PC-3 (cell line): ENCODE measurements at places on chromosomes 12 and 14.

GRCh38 chr12:122206111-122206881 lies 2.8 kb downstream of the B3GNT4 start:
- H3K36me3 ChIP-seq: peaks cover 31% of the 10 kb centered on the region
- no peak overlapping the region for H3K27ac ChIP-seq
- no peak overlapping the region for H3K4me3 ChIP-seq
- no peak for DNase-seq
- no peaks in the 10 kb centered on the region for H3K27me3 ChIP-seq
- no peaks in the 10 kb centered on the region for H3K4me1 ChIP-seq

GRCh38 chr12:3034067-3034750 lies 43.0 kb upstream of the TSPAN9 start:
- no peaks in the 10 kb centered on the region for H3K27me3 ChIP-seq
- no peak overlapping the region for H3K4me3 ChIP-seq
- no peak overlapping the region for H3K27ac ChIP-seq

DNA sequence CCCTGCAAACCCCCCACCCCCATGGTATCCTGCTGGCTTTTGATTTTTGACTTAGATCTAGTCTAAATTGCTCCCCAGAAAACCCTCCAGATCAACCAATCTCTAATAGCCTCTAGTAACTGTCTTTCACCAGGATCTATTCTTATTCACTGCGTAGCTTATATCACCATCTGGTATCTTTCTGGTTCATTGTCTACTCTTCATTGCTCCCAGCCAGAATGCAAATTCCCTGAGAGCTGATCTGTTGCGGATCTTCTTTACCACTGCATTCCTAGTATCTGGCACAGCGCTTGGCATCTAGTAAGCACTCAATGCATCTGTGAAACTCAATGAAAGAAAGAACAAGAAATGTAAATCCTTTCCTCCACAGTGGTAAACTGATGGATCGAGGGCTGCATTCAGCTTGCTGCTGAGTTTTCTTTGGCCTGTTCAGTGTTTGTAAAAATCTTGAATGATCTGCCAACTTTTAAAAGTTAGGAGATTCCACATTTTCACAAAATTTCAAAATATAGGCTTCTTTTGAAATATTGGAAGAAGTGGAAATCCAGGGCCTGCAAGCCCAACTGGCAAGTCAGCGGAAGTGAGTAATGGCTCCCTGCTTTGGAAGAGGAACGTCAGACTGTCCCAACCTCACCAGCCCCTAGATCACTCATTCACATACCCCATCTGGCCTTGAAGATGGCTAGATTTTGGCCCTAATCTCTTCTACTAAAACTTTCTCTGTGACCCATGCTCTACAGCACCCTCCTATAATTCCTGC lies 274.2 kb downstream of the SSPN start:
- 0 out of 2 replicates have a peak, but pooled peaks cover 3% of the 10 kb centered on the region for H3K4me1 ChIP-seq
- H3K27ac ChIP-seq: no peak overlapping the region
- no peak for DNase-seq
- no peaks in the 10 kb centered on the region for H3K27me3 ChIP-seq
- no peak overlapping the region for H3K4me3 ChIP-seq
- H3K36me3 ChIP-seq: no peaks in the 10 kb centered on the region

GRCh38 chr12:91335699-91336098 lies 153.1 kb upstream of the DCN start:
- no peak overlapping the region for H3K27ac ChIP-seq
- H3K27me3 ChIP-seq: no peaks in the 10 kb centered on the region
- no peaks in the 10 kb centered on the region for H3K4me1 ChIP-seq
- no peak overlapping the region for H3K4me3 ChIP-seq
- H3K36me3 ChIP-seq: no peaks in the 10 kb centered on the region

GRCh38 chr14:48575772-48576171 lies 900.4 kb upstream of the MDGA2 start:
- H3K27ac ChIP-seq: no peak overlapping the region
- H3K27me3 ChIP-seq: no peaks in the 10 kb centered on the region
- no peak for DNase-seq
- H3K4me3 ChIP-seq: no peak overlapping the region
- H3K4me1 ChIP-seq: no peaks in the 10 kb centered on the region
- no peaks in the 10 kb centered on the region for H3K36me3 ChIP-seq

DNA sequence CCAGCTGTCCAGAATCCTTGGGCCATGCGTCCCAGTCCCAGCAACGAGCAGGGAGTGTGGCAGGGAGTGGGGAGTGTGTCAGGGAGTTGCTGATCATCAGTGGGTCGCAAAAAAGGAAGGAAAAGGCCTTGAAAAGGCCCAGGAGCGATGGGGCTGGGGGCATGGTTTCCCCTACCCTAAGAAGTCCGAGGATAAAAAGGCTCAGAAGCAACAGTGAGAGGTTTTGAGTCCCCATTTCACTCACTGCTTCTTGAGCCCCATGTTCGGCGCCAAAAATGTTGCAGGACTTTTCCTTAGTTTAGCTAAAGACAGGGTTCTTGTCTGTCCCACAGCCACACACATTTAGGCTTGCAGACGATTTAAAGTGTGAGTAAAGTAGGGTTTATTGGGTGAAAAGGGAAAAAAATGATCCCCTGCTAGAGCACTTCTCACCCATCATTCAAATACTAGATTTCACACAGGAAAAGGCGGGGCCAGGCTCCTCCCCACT lies 189.5 kb downstream of the KCNC2 start:
- no peak for DNase-seq
- no peak overlapping the region for H3K4me3 ChIP-seq
- no peaks in the 10 kb centered on the region for H3K36me3 ChIP-seq
- H3K27me3 ChIP-seq: no peaks in the 10 kb centered on the region

DNA sequence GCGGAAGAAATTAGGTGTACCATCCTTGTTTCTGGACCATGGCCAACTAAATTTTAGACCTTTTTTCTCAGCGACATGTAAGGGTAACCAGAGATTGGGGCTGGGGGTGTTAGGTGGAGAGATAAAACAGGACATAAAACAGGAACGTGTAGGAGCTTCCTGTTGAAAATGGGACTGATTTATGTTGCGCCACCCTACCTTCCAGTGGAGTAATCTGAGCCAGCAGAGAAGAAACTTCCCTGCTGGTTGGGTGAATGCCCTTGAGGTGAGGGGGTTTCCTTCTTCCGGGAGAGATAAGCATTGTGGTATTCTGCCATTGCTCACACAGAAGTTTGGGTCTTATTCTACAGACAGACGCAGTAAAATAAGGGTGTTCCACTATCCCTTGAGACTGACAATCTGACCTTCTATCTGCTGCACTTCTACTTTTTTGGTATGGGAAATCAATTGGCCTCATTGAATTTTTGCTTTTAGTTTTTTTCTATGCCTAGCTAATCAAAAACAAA lies 417.6 kb downstream of the PCNX1 start:
- H3K4me3 ChIP-seq: no peak overlapping the region
- no peak for DNase-seq

GRCh38 chr14:30558362-30558674 lies 640 bp upstream of the G2E3 start:
- H3K36me3 ChIP-seq: peaks cover 5% of the 10 kb centered on the region; the same call in 1 of the 2 replicates
- H3K27ac ChIP-seq: peak overlapping the region; percentile 72
- H3K4me1 ChIP-seq: peaks cover 34% of the 10 kb centered on the region

DNA sequence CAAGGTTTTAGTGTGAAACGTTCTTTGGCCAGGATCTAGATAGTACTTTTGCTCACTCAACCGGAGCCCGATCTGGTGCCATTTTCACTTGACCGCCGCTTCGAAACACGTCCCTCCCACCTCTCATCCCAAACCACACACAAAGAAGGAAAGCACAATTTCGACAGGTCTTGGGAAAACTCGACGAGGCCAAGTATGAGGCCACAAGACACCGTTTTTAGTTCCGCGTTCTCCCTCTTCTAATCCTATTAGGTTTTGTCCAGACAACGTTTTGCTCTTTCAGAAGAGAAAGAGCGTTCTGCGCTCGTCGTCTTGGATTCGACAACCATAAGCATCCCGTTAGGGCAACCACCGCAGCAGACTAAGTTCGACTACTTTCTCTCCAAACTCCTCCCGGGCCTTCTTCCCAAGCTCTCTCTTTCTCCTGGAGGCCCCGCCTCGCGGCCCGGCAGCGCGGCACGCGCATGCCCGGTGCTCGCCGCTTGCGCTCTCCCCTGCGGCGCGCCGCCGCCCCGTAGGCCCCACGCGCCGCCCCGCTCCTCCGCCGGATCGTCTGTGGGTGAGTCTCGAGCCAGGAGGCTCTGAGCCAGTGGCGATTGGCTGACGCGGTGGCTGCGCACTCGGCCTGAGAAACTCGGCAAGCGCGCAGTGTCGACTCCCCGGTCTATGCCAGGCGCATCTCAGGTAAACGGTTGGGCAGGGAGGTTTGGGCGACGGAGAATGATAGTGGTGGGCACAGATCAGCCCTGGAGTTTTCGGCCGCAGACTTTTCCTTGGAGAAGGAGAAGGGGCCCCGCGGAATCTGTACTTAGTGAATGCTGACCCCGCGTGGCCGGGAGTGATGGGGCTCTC lies at the start of gene MIPOL1:
Gene MIPOL1 (plus strand): TSS at position 517 of the 852 bp plus-strand sequence. CDS start 49,952 bp downstream, outside the sequence.
- H3K27me3 ChIP-seq: no peaks in the 10 kb centered on the region
- peak; percentile 93 for DNase-seq
- H3K27ac ChIP-seq: peak within 1 kb of the TSS; percentile 81
- no peaks in the 10 kb centered on the region for H3K36me3 ChIP-seq
- peaks cover 68% of the 10 kb centered on the region for H3K4me1 ChIP-seq
